Foreskin keratinocyte (primary cell): ENCODE measurements at places on chromosomes 13 and 19. TPM values are rescaled to one million over a fixed set of nuclear protein-coding genes. Genes with fewer than 3 reads are reported as not detected.
A peak's percentile ranks its signal among the peaks of the same experiment; 100 is the strongest.

GRCh38 chr19:34733266-34733745, 737 bp upstream of the ZNF181 start:
- DNase-seq: no peak

DNA sequence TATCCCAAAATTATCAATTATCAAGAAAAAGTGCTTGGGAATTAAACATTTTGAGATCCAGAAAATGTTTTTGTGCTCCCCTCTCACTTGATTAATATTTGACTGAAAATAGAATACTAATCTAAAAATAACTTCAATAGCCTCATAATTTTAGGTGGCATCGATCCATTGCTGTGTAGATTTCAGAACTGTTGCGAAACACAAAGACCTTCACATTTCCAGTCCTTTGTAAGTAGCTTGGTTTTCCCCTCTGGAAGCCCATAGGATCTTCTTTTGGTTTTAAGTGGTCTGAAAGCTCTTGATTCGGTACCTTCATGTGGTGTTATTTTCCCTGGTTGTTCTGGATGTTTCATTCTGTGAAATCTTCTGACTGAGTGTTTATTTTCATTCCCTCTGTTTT, 176.5 kb downstream of the NUFIP1 start:
- DNase-seq: no peak

GRCh38 chr19:33171916-33172359, 22.2 kb upstream of the LRP3 start:
- peak; percentile 35 for DNase-seq

GRCh38 chr13:66159511-66159910, 1070.6 kb downstream of the PCDH9 start:
- DNase-seq: peak; percentile 10

GRCh38 chr13:111304041-111304544, 16.3 kb upstream of the TEX29 start:
- no peak for DNase-seq

The EDNRB gene
- not detected in 2 replicates for total RNA-seq

The CLEC11A gene
- total RNA-seq: 1.7 and 2.1 TPM in 2 replicates

DNA sequence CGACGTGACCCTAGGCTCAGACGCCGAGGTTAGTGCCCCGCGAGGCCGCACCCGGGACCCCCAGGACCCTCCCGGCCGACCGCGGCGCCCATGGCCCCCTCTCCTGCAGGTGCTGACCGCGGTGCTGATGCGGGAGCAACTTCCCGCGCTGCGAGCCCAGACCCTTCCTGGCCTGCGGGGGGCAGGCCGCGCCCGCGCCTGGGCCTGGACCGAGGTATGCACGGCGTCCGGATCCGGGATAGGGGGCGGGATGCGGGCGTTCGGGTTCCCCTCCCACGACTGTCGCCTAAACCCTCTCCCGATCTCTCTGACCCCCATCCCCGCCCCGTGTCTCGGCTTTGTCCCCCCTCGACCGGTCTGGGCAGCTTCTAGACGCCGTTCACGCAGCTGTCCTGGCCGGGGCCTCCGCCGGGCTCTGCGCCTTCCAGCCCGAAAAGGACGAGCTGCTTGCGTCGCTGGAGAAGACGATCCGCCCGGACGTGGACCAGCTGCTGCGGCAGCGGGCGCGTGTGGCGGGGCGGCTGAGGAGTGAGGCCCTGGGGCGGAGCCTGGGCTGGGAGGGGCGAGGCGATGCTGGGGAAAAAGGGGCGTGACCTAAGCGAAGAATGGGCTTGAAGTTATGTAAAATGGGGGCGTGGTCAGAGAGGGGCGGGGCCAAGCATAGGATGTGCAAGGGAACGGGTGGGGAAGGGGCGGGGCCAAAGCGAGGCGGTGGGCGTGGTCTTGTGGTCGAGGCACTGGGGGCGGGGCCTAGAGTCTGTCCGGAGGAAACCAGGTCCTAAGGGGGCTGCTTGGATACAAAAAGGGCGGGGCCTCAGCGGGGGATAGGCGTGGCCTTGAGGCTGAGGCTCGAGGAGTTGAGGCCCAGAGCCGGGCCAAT, 16.0 kb upstream of the COLGALT1 start:
- DNase-seq: peak; percentile 49

The MAB21L1 gene
- not detected in 2 replicates for total RNA-seq

- peak; percentile 74 for DNase-seq
Measured at GRCh38 chr13:72384879-72385278, 342.6 kb downstream of the MZT1 start.

The SLC1A5 gene
- total RNA-seq: 176 and 218 TPM in 2 replicates

The PEPD gene
- 25.9 and 28.1 TPM in 2 replicates for total RNA-seq

The ATP4B gene
- not detected in 2 replicates for total RNA-seq

DNA sequence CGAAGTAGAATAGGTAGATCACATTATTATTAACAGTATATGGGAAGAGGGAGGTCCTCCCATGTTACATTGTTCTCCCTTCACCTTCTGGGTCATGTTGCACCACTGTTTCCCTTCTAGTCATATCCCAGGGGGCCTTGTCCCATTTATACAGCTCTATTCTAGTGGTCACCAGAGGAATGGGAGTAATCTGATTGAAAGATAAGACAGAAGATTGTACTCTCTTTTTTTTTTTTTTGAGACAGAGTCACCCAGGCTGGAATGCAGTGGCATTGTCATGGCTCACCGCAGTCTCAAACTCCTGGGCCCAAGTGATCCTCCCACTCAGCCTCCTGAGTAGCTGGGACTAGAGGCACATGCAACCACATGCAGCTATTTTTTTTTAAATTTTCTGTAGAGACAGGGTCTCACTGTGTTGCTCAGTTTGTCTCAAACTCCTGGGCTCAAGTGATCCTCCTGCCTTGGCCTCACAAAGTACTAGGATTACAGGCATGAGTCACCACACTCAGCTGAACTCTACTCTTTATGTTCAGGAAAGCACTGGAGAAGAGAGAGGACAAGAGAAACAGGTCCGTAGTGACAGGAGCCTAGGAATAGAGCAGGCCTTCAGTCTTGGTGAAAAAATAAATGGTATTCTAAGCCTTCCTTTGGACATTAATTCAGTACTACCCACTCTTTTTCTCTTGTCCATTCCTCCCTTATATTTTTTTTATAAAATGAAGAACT, 4.3 kb upstream of the ZNF529 start:
- DNase-seq: no peak

The NPAS1 gene
- total RNA-seq: 0.35 and 0.44 TPM in 2 replicates

The KISS1R gene
- total RNA-seq: not detected in 2 replicates

The KLK7 gene
- total RNA-seq: 6.3 and 8.1 TPM in 2 replicates

GRCh38 chr13:87444135-87444534, 227.0 kb upstream of the SLITRK5 start:
- DNase-seq: no peak

The ADGRL1 gene
- total RNA-seq: 4.8 and 10.9 TPM in 2 replicates

- no peak for DNase-seq
Measured at GRCh38 chr19:40962460-40962961, 28.6 kb upstream of the CYP2B6 start.

DNA sequence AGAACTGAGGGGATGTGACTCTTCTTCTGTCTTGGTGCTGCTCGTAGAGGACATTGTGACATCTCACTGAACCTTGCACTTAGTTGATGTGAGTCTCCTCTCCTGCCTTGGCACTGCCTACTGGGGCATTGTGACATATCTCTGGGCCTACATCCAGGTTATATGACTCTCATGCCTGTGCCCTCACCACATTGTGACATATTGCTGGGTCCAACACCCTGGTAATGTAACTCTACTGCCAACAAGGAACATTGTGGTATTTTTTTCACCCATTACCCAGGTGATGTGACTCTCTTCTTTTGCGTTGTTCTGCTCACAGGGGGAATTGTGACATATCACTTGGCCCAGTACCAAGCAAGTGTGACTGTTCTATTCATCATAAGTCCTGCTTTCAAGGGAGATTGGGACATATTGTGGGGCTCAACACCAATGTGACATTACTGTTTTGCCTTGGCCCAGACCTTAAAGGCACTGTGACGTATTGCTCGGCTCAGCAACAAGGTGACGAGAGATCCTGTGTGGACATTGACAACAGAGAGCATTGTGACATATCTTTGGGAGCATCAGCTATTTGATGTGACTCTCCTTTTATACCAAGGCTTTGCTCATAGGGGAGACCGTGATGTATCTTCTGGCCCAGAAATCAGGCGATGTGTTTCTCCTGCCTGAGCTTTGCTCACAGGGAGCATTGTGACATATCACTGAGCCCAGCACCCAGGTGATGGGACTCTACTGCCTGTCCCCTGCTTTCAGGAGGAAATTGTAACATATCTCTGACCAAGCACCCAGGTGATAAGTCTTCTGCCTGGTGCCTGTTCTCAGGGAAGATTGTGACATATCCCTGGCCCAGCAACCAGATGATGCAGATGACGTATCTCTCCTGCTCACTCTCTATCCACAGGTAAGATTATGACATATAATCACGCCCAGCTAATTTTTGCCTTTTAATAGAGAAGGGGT, 12.2 kb upstream of the ZNF429 start:
- DNase-seq: no peak

DNA sequence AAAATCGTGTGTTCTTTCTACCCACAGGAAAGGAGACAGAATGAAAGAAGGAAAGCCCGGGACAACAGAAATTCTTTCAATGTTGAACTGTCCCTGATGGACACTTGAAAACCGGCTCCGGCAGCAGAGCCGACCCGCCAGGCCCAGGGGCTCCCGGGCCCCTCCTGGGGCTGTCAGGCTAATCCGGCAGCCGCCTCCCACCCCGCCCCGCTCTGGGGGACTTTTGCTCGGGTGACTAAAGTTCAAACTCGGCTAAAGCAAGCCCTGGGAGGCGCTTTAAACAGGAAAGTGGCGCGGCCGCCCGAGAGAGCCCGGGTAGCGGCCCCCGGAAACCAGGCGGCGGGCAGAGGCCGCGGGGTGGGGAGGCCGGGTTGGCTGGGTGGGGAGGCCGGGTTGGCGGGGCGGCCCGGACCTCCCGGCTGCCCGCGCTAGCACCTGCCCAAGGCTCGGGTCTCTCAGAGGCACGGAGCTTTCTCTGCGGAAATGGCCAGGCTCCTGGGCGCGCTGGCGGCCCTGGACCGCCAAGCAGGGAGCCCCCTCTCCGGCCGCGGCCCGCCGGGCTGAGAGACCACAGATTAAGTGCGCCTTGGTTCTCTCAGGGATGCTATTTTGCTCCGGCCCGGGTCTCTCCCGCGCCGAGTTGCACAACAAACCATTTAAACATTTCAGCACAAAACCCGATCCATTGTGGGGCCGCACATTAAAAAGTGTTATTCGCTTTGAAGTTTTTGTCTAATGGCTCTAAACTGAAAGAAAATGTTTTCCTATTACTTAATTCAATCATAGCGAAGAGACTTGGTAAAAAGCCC, 2.6 kb upstream of the GSX1 start:
- DNase-seq: no peak

The SHD gene
- not detected in 2 replicates for total RNA-seq

GRCh38 chr19:1239796-1240737, 1.5 kb upstream of the ATP5F1D start:
- DNase-seq: peak; percentile 56

DNA sequence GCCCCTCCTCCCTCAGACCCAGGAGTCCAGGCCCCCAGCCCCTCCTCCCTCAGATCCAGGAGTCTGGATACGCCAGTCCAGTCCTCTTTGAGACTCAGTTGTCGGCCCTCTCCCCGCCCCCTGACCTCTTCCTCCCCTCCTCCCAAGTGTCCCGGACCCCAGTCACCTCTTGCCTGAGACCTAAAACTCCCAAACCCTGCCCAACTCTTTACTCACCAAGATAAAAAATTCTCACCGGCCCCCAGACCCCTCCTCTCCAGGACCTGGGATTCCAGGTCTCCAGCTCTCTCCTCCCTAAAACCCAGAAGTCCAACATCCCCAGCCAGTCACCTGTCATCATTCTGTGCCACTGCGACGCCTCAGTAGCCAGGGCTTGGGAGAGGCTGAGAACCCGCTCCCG, 1.4 kb upstream of the HSD17B14 start:
- DNase-seq: no peak

GRCh38 chr19:55088021-55088451, 12.4 kb downstream of the EPS8L1 start:
- DNase-seq: no peak

- DNase-seq: no peak
Measured at GRCh38 chr19:18330868-18331267, 8.0 kb upstream of the LSM4 start.

The PRR20B gene
- total RNA-seq: not detected in 2 replicates

DNA sequence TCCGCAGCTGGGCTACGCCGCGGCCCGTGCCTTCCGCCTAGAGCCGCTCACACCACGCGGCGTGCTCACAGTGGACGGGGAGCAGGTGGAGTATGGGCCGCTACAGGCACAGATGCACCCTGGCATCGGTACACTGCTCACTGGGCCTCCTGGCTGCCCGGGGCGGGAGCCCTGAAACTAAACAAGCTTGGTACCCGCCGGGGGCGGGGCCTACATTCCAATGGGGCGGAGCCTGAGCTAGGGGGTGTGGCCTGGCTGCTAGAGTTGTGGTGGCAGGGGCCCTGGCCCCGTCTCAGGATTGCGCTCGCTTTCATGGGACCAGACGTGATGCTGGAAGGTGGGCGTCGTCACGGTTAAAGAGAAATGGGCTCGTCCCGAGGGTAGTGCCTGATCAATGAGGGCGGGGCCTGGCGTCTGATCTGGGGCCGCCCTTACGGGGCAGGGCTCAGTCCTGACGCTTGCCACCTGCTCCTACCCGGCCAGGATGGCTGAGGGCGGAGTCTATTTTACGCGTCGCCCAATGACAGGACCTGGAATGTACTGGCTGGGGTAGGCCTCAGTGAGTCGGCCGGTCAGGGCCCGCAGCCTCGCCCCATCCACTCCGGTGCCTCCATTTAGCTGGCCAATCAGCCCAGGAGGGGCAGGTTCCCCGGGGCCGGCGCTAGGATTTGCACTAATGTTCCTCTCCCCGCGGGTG, 7.4 kb downstream of the DBP start:
- DNase-seq: no peak

The NLRP7 gene
- total RNA-seq: not detected in 2 replicates

- DNase-seq: no peak
Measured at GRCh38 chr19:1273263-1274041, 1.9 kb upstream of the FAM174C start.

The PSG2 gene
- not detected in 2 replicates for total RNA-seq

DNA sequence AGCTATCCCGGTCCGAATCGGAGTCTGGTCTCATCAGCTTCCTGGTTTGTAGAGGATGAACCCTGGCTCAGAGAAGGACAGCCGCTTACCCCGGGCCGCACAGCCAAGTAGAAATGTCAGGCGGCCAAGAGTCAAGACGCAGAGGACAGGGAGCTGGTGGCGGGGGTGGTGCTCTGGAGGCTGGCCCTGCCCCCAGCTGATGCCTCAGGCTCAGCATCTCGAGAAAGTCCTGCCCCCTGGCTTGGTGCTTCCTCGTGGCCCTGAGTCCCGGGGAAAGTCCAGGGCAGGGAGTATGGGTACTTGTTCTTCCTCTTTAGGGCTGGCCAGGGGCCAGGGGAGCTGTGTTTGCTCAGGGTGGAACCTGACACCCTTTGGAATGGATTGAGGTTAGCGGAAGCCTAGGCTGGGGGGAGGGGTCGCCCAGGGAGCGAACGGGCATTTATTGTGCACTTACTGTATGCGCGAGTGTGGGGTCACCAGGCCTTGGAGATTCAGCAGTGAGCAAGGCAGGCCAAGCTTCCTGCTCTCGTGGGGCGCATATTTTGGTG, 2.2 kb downstream of the TJP3 start:
- DNase-seq: no peak

The WDR88 gene
- total RNA-seq: not detected in 2 replicates

DNA sequence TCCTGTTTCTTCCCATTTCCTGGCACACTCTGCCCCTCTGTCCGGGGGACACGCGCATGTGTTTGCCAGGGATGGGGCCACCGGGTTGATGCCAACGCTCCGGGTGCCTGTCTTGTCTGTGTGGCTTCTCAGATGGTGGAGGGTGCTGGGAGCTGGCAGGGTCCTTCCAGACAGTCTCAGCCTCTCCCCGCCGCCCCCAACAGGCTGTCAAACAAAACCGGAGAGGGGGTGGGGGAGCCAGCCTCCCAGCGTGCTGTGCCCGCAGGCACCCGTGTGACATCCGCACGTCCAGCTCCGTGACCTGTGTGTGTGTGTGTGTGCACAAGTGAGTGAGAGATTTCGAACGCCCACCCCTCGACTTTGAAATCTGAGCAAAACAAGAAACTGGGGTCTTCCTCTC, 10.6 kb upstream of the EHD2 start:
- DNase-seq: no peak

The RNF17 gene
- not detected in 2 replicates for total RNA-seq
